CD4-positive, alpha-beta T cell (primary cell): ENCODE measurements at places on chromosomes 4 and X.
A peak's percentile ranks its signal among the peaks of the same experiment; 100 is the strongest.

DNA sequence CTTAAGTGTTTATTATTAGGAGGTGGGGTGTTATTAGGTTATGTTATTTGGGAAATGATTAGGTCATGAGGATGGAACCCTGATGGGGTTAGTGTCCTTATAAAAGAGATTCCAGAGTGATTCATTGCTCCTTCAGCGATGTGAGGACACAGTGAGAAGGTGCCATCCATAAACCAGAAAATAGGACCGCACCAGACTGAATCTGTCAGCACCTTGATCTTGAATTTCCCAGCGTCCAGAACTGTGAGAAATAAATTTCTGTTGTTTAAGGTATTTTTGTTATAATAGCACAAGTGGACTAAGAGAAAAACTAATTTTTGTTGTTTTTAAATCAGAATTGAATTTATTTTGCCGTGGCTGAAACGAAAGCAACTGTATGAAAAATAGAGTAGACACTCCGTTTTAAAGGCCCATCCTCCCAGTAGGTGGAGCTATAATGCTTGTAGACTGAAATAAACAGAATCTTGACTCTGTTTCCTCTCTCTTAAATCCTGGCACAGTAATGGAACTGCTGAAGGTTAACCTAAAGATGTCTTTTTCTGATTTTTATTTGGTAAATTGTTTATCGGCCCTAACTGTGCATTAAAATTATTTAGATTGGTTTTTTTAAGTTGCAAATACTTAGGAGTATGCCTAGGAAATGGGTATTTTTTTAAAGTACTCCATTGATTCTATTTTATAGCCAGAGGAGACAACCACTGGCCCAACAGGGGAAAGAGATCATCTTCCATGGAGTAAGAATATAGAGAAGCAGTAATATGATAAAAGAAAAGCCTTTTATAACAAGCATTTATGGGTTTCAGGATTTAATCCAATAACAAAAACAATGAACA is 133.2 kb upstream of the ADAMTS3 start:
- DNase-seq = peak; percentile 18

DNA sequence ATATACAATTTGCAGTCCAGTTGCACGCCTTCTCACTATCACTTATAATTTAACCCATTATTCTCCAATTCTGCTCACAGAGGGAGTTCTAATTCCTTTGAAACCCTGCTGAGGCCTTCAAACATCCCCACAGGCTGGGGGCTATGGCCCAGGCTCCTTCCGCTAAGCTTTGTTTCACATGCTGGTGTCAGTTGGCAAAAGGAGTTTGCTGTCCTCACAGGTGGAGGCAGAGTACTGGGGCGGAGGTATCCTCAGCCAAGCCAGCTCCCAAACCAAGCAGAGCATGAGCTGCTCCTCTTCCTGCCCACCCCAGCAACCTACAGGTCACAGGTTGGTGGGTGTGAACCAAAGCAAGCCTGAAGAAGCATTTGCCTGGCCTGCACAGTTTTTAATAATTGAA is 21.5 kb downstream of the BTC start:
- DNase-seq = no peak

GRCh38 chr4:10584042-10584441 is 100.5 kb downstream of the CLNK start:
- no peak for DNase-seq

DNA sequence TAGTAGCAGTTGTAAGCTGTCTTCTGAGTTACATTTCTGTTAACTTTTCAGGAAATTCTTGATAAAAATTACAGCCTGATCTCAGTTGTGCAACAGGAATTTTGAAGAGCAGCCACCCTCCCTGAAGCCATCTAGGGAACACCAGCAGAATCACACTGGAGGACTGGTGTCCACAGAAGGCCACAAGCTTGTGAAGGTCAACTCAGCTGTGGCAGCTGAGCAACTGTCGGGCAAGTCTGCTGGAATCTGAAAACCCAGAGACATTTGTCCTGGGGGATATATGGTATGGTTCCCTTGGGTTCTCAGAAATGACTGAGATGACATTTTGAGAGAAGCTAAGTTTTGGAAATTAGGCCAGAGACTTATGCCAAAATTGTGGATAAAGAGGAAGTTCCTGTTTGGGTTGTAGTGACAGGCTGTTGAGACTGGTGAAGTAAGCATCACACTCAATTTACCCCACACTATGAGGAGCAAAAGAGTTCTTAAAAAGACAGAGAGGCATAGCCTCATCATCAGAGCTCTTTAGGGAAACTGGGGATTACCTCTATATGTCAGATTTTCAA is 78.1 kb upstream of the TNIP3 start:
- DNase-seq = no peak

DNA sequence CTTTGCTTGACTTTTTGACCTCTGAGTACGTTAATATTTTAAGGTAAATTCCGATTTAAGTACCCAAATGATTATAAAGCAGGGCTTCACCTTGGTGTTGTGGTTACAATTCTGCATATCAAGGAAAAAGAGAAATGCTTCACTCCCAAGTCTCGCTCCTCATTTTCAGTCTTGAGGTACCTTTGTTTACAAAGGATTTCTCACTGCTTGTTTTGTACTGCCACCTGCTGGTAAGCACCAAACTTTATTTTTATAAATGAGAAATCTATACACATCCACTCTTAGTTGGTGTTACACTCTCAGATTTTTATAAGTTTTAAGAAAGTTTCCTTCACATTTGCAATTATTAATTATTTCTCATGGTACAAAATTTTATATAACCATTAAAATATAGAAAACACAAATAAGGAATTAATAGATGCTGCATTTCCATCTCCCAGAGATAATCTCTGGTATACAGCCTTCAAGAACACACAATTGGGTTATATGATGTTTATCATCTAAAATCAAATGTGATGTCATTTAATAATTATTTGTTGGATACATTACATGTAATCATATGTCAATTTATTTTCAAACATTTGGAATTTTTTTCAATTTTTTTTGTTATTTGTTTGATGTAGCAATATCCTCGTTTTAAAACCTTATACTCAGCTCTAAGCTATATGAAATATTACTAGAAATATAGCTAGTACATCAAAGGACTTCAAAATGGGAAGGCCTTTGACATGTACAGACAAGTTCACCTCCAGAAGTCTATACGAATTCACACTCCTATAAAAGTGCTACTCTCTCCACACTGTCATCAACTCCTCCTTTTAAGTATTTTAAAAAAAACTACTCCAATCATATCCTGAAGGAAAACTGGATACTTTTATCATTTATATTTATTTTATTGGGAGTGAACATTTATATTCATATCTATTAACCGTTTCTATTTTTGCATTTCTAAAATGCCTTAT is 179.9 kb downstream of the KCNIP4 start:
- DNase-seq = no peak

DNA sequence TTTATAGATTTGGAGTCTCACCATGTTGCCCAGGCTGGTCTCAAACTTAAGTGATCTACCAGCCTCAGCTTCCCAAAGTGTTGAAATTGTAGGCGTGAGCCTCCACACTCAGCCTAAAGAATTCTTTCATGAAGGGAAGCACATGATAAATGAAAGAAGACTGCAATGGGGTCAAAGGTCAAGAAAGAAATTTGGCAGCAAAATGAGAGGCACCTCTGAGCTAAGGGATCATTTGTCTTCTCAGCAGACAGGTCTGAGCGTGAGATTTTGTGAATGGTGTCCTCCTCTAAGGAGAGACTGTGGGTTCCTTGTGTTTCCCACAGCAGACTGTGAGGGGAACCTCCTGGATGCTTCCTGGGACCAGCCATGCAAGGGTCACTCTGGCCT is 57.5 kb upstream of the EGFL6 start:
- DNase-seq = no peak

DNA sequence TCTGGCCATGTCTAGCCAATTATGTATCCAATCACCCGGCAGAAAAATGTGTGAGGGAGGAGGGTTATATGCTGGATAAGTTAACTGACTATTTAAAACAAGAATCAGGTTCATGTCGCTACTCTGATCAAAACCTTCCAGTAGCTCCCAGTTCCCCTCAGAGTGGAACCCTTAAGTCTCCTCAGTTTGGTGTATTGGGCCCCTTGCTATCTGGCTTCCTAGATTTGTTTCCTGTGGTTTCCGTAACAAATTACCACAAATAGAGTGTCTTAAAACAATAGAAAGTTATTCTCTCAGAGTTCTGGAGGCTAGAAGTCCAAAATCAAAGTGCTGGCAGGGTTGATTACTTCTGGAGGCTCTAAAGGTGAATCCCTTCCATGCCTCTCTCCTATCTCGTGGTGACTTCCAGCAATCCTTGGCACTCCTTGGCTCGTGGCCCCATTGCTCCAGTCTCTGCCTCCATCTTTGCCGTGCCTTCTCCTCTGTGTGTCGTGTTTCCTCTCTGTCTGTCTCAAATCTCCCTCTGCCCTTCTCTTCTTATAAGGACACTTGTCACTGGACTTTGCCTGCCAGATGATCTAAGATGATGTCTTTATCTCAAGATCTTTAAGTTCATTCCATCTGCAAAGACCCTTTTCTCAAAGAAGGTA is 10.5 kb upstream of the ENPP6 start:
- DNase-seq = no peak

DNA sequence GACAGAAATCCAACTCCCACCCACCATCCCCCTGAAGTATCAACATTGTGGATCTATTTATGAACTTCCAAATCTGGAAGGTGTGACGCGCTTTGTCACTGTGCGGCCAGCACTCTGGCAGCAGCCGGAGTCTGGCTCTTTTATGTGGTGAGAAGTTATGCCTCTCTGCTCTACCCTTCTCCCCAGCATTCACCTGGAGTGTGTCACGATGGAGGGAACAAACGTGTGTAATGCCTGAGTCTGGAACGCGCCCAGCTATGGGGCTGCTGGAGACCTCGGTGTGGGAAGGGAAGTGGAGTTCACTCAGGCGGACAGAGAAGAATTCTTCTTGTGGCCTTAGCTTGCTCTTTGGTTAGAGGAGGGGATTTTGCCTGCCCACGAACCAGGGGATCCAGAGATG is 222.1 kb upstream of the RPL34 start:
- no peak for DNase-seq

GRCh38 chrX:66045894-66046293 is 6.0 kb upstream of the VSIG4 start:
- DNase-seq = no peak

DNA sequence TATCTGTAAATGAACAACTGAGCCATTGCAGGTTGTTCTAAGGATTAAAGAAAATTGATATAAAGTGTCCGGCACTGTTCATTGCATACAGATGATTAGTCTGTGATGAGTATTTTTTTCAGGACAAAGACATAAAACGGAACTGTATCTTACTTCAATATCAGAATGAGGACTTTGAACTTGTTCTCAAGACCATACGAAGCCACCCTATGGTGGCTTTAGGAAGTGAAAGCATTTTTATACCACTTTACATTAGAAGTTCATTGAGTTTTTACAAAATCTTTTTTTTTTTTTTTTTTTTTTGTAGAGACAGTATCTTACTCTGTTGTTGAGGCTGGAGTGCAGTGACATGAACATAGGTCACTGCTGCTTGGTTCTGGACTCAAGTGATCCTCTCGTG is 45.2 kb upstream of the TRIM2 start:
- DNase-seq = no peak

DNA sequence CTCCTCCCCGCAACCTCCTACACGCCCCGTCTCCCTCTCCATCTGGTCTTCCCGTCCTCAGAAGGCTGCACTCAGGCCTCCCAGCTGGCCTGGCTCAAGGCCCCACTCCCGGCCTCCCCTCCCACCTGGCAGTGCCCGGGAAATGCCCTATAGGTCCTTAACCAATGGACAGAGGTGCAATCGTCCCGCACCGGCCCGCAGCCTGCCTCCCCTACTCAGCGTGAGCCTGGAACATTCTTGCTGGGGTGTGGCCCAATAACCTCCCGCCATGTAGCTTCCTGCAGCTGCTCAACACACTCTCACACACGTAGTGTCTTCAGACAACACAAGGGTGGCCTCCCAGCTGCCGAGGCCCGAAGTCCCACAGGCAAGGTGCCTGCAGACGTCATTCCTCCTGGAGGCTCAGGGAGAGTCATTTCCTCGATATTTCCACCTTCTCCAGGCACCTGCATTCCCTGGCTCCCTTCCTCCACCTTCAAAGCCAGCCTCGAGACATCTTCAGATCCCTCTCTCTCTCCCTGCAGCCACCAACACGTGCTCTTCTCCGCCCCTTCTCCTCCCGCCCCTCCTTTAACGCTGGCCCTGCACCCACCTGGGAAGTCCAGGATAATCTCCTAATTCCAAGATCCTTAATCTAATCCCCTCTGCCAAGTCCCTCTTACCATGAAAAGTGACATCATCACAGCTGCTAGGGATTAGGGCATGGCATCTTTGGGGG is 56.2 kb downstream of the ADRA2C start:
- DNase-seq = no peak

- DNase-seq = no peak
Measured at GRCh38 chrX:17944833-17945497, 83.9 kb upstream of the RAI2 start.
